AML-193 (cell line): ENCODE measurements at places on chromosomes 11 and 22.

GRCh38 chr11:125167292-125167953 lies 2.9 kb downstream of the PKNOX2 start:
- no peak for DNase-seq

- no peak for DNase-seq
Observed at GRCh38 chr11:15266999-15267398, 152.3 kb downstream of the INSC start.

- DNase-seq, result no peak
Observed at GRCh38 chr11:3950996-3951660, 95.7 kb downstream of the STIM1 start.

DNA sequence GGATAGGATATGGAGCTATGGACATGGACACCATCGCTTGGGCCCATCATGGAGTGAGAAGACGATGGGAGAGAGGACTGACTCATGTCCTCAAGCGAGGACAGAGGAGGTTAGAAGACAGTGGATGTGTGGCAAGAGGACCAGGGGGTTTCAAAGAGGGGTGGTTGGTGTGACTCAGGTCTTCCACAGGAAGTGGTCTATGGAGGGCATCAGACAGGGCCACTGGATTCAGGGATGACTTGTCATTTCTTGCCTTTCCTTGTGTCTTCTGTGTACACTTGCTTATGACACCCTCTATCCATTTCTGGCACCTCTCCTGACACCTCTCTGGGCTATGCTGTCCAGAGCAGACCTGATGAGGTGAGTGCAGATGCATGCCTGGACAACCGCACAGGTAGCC lies 115.4 kb downstream of the OSBP2 start:
- DNase-seq, result no peak

DNA sequence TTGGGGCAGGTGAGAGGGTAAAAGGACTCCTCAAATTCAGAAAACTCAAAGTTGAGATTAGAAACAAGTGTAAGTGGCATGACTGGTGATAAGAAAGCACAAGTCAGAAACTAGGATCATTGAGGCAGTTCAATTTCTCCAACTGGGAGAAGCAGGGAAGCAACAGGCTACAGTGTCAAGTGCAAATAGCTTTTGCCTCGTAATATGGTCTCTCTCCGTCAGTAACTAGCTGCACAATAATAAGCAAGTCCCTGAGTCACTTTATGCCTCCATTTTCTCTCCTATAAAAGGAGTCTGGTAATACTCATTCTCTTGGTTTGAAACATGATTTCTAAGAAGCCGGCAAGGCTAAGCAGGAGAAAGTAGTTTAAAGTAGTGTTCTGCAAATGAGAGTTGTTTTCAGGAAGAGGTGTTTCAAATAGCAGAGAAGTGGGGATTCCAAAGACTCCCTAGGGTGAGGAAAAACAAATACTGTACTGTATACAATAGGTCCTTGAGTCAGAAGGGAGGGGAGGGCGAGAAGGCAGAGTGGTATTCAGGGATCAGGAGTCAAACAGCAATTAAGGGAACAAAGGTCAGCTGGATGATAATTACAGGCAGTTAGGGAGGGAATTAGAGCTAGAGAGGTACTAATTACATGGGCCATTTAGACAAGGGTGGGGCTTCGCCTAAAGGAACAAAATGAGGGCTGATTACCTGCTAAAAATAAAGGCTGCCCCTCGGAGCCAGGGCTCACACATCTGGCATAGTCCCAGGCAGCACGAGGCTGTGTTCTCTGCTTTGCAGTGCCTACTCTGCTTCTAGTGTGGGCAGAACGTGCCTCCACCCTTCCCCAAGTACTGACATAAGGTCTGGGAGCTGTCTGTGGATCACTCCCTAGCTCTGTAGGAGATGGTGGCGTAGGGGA lies 96.0 kb upstream of the BDNF start:
- no peak for DNase-seq
